ENCODE measurements at places on chromosomes 5 and 9. TPM values are rescaled to one million over a fixed set of nuclear protein-coding genes. Genes with fewer than 3 reads are reported as not detected.

DNA sequence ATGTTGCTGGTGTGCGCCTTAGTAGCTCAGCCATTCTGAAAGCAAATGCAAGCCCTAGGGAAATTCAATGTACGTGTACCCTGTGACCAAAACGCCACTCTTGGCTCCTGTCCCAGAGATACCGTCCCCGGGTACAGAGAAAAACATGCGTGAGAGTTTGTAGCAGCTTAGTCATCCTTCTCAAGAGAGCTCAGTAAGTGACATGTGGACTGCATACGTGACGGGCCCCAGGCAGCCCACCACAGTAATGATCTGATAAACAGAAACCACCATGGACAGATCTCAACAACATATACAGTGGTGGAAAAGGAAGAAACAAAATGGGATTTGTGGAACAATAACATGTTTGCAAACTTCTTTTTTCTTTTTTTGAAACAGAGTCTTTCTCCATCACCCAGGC is 45.1 kb downstream of the S1PR3 start:
- peak; percentile 40 for DNase-seq

DNA sequence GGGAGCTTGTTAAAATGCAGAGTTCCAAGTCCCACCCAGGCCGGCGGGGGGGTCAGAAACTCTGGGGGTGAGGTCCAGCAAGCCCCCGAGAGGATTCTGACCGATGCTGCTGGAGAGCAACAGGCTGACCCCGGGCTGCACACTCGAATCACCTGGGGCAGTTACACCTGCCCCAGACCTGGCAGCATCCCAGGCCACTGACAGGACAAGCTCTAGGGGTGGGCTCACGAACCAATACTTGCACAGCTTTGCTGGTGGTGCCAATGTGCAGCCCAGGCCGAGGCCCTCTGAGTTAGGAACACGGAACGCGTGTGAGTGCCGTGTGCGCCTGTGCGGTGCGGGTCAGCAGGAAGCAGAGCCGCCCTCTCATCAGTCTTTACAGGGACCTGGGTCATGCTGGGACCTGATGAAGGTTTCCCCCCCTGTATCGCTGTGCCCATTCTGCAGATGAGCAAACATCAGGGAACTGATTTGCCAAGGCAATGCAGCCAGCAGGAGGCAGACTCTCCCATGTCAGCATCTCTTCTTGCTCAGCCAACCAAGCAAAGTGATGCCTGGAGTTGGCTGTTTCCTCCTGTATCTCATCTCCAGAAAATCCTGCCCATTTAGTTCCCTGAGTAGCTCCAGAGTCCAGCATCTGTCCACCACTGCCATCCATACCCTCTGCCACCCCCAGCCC is 16.3 kb downstream of the FAM163B start:
- no peak for DNase-seq

DNA sequence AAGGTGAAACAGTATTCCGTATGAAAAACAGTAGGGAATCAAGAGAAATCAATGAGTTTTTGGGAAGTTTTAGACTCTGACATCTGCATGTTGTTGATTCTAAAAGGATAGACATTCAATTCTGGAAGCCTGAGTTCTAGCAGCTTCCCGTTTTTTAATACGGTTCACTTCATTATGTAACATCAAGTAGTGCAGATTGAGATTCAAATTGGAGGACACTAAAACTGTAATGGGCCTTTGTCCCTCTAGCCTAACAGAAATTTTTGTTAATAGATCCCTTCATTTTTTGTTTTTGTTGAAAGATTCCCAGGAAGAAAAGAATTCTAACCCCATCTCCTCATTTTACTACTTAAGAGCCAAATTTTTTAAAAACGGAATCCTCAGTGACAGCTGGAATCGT is 384.6 kb downstream of the SH3GL2 start:
- no peak for DNase-seq

- no peak for DNase-seq
Observed at GRCh38 chr9:7172154-7173115, 414.7 kb downstream of the KDM4C start.

- no peak for DNase-seq
Observed at GRCh38 chr9:15080401-15080800, 170.2 kb upstream of the FREM1 start.

DNA sequence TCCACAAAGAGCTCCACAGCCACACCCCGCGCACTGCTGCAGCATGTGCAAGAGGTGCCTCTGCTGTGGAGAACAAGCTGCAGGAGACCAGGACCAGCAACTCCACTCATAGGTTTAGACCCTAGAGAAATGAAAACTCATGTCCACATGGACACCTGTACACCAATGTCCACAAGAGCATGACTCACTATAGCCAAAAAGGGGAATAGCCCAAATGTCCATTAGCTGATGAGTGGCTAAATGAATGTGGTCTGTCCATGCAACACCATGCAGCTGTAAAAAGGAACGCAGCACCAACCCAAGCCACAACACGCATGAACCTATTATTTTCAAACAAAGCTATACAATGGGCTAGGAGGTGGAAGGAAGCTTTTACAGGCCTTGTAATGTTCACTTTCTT is 18.1 kb downstream of the DYNC2I2 start:
- no peak for DNase-seq

- DNase-seq: no peak
Observed at GRCh38 chr5:127012916-127013315, 17.4 kb downstream of the MARCHF3 start.

DNA sequence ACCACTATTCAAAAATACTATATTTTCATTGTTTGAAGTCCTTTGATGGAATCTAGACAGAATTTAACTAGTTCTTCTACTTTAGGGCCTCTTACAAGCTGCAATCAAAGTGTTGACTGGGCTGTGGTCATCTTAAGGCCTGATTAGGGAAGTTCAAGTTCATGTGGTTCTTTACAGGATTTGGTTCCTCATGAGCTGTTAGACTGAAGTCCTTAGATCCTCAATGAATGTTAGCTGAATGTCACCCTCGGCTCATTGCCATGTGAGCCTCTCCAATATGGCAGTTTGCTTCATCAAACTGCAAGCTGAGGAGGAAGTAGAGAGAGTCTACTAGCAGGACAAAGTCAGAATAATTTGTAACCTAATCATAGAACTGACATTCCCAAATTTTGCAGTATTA is 135.1 kb downstream of the CSNK1G3 start:
- no peak for DNase-seq

DNA sequence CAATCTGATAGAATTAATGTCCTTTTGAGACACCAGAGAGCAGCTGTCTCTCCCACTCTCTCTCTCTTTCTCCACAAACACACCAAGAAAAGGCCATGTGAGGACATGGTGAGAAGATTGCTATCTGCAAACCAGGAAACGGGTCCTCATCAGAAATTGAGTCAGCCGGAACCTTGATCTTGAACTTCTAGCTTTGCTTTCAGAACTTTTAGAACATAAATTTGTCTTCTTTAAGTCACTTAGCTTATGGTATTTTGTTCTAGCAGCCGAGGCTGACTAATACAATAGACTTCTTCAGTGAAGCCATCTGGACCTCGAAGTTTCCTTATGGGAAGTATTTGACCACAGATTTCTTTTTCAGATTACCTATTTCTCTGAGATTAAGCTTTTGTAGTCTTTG is 18.1 kb downstream of the NEUROG1 start:
- DNase-seq: no peak

GRCh38 chr5:129103397-129103796 is 8.8 kb downstream of the ISOC1 start:
- no peak for DNase-seq

GRCh38 chr5:43270645-43271044 is 42.6 kb downstream of the HMGCS1 start:
- DNase-seq: no peak

- DNase-seq: no peak
Observed at GRCh38 chr5:143205883-143206195, 197.6 kb downstream of the NR3C1 start.

DNA sequence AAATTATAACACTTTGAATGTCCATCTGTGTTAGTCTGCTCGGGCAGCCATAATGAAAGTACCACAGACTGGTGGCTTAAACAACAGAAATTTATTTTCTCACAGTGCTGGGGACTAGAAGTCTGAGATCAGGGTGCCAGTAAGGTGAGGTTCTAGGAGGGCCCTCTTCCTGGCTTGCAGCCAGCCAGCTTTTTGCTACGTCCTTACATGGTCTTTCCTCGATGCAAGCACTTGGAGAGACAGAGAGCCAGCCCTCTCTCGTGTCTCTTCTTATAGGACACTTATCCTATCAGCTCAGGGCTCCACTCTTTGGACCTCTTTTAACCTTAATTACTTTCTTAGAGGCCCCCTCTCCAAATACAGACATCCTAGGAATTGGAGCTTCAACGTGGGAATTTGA is 351.8 kb downstream of the SPOCK1 start:
- no peak for DNase-seq

DNA sequence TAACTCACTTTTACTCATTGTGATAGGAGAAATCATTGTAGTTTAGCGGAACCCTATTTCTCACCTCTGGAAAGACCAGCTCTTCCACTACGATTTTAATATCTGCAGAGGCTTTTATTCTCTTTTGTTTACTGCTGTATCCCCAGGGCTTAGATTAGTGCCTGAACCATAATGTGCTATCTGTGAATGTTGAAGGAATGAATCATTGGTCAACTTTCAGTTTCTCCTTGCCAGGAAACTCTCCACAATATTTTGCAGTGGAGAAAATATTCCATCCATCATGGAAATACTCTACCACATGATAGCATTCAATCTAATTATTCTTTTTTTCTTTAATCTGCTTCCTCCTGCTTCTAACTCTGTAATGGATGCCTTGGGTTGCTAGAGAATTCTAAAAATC is 263.5 kb upstream of the PTPRD start:
- no peak for DNase-seq

GRCh38 chr5:157108976-157109375 is at the start of gene HAVCR2:
Gene HAVCR2 (minus strand): TSS chr5:157109044. CDS start chr5:157108983, 61 bp downstream.
- peak; percentile 60 for DNase-seq

GRCh38 chr9:122453677-122454135 is 24.0 kb downstream of the OR1J1 start:
- DNase-seq: no peak

DNA sequence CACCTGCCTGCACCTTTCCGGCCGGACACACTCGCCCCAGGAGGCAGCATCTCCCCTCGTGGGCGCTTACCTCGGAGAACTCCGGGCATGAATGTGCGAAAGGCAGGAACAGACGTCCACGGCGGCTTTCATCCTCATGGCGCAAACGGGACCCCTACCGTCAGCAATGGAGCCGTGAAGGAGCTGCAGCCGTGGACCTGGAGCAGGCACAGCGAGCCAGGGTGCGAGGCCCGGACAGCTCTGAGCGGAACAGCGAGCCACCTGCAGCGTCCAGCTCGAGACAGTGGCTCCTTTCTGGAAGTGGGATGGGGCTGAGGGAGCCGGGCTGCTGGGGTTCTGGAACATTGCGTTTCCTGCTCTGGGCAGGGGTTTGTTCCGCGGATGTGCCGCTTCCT is 7.8 kb upstream of the SLC6A19 start:
- DNase-seq: no peak

GRCh38 chr5:170070556-170071412 is 34.9 kb upstream of the FOXI1 start:
- no peak for DNase-seq

DNA sequence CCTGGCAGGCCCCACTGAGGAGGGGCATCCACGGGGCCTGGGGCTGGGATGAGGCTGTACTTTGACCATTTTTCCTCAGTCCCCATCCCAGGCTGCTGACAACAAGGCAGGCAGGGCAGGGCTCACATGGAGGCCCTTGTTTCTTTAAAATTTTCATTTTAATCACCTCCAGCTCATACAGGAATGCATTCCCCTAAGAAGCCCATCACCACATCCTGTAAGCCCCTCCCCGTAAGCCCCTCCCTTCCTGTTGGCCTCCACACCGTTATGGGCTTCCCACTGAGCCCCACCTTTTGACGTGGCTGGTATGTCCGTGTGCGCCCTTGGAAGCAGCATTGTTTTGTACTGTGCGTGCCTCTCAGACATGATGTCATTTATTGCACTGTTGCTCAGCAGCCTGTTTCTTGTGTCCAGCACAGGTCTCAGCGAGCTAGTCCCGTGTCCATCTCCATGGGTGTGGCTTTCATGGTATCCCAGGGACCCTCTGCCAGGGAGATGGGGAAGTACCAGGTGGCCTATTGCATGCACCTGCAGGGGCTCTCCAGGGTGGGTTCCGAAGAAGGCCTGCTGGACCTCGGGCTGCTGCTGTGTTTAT is 22.4 kb downstream of the PHF2 start:
- DNase-seq: peak; percentile 51

- DNase-seq: peak; percentile 47
Observed at GRCh38 chr9:118595719-118596305, 773.4 kb downstream of the BRINP1 start.

DNA sequence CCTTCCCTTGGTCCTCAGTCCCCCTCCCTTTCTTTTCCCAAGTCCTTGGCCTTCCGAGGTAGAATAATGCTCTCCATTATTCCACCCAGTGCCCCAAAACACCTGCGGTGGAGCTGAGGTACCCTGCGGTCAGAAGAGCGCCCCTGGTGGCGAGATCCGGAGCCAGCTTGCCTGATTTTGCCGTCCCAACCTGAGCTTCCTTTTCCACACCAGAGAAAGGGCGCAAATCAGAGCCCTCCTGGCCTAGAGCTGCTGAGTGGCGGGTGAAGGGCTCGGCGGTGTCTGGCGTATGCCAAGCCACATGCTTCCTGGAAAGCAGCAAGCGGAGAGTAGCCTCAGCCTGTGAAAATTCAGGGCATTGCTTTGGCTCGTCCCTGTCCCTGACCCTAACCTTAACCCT is 21.1 kb upstream of the CARTPT start:
- no peak for DNase-seq

DNA sequence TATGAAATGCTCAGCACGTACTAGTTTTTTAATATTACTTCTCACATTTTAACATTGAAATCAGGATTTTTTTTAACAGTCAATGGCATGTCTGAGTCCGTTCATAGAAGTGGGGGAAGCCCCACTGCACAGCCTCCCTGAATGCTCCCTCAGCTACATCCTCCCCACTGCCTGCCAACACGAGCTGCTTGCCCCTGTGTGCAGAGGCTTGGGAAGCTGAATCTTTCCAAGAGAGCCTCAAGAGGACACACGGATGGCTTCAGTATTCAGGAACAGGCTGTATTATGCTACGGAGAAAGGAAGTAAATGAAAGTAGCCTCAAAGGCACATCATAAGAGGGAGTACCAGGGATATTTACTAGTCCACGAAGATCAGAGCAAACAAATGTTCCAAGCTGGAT is 248.7 kb downstream of the SPOCK1 start:
- DNase-seq: no peak

The ACOT12 gene
- not detected for total RNA-seq

The GPR151 gene
- not detected for total RNA-seq

The CNTNAP3 gene
- not detected for total RNA-seq

The TRIM7 gene
- 1.2 TPM for total RNA-seq

The SEMA5A gene
- total RNA-seq: 20.4 TPM

The ADAMTSL1 gene
- total RNA-seq: 98.8 TPM

The MYOT gene
- 7.2 TPM for total RNA-seq

The OR1Q1 gene
- total RNA-seq: not detected

The AHRR gene
- 1.2 TPM for total RNA-seq

The FOXD4L3 gene
- not detected for total RNA-seq

The COL15A1 gene
- 26.3 TPM for total RNA-seq

The WNK2 gene
- 253 TPM for total RNA-seq

The PCDH12 gene
- 4.1 TPM for total RNA-seq

The KCNN2 gene
- 0.43 TPM for total RNA-seq

The C5orf24 gene
- 28.6 TPM for total RNA-seq

The TRIM36 gene
- total RNA-seq: 6.2 TPM

Data from stomach (tissue), 19 donors.